Bronchial epithelial cell (primary cell): ENCODE measurements at places on chromosomes 6 and 20.
A peak's percentile ranks its signal among the peaks of the same experiment; 100 is the strongest.

GRCh38 chr6:23728707-23729106 is 397.3 kb upstream of the NRSN1 start:
- DNase-seq, result no peak

- DNase-seq, result no peak
Measured at GRCh38 chr20:54028276-54029011, 42.0 kb downstream of the BCAS1 start.

DNA sequence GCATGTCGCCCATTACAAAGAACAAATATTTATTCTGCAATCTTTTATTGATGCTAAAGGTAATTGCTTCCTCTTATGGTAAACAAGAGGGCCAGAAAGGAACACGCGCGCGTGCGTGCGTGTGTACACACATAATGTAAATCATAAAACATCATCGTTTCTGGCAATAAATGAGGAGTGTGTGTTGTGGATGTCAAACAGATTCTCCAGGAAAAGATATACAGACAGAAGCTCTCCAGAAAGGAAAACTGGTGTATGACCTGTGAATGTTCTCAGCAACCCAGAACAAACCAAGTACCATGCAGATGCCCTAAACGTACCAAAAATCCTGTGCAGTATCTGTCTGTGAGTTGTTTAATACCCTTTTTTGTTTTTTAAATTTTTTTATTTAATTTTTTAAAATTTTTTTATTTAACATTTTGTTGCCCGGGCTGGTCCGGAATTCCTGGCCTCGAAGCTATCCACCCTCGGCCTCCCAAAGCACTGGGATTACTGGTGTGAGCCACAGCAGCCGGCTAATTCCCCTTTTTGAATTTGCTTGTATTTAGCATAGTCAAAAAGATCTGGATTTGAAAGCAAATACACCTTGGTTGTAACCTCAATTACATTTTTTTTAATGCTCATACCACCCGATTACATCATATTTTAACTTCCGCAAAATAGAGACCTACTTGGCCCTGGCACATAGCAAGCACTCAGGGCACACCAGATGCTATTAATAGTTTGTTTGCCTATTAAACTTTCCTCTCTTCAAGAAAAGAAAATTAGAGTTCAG is 909 bp upstream of the NUDT3 start:
- DNase-seq, result no peak

DNA sequence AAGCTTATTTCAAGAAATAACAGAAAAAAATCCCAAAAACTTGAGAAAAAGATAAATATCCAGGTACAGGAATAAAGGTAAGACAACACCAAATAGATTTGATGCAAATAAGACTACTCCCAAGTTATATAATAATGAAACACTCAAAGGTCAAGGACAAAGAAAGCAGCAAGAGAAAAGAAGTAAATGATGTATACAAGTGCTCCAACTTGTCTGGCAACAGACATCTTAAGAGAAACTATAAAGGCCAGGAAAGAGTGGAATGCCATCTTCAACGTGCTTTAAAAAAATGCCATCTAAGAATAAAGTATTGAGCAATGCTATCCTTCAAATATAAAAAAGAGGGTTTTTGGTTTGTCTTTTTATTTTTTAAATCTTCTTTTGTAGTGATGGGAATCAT is 54.2 kb downstream of the REV3L start:
- DNase-seq, result no peak

DNA sequence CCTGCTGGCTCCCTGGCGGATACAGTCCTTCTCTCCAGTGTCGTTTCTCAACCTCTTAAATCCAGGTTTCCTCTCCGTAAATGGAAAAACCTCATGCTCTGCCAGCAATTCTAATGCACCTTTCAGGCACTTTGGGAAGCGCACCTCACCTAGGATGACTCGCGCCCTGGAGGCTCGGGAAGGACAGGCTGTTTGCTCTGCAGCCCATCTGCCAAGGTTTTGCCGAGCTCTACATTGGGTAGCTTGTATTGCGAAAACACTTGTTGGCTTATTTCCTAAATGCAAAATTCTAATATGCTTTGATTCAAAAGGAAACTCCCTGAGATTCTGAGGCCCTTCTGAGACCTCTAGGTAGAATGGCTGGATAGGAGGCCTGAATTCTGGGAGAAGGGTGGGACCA is 102.6 kb upstream of the MLN start:
- peak; percentile 18 for DNase-seq
